Activated CD4-positive, alpha-beta memory T cell treated with anti-CD3 and anti-CD28 coated beads, Interleukin-2, amount 10 ng/mL, durations not matched to agents 7 days and 5 days (primary cell): ENCODE measurements at places on chromosomes 5 and 9.

DNA sequence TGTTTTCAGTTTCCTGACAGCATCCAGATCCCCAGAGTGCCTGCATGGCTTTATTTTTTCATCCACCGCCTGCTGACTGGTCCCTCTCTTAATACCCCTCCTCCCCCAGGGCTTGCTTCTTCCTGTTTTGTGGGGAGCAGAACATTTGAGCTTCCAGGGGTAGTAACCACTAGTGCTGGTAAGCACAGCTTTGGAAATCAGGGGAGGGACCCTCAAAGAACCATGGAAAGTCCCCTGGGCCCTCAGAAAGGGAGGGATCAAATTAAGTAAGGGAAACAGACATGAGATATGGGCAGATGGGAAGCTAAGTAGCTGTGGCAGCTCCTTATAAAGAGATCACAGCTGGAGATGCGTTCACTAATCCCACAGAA is 26.8 kb downstream of the GRIA1 start:
- H3K4me1 ChIP-seq: no peaks in the 10 kb centered on the region
- H3K27me3 ChIP-seq: no peaks in the 10 kb centered on the region
- DNase-seq: no peak
- H3K4me3 ChIP-seq: no peak overlapping the region

- peaks cover 10% of the 10 kb centered on the region for H3K4me1 ChIP-seq
- no peaks in the 10 kb centered on the region for H3K36me3 ChIP-seq
Measured at GRCh38 chr5:133235696-133236426, 184.0 kb downstream of the HSPA4 start.

DNA sequence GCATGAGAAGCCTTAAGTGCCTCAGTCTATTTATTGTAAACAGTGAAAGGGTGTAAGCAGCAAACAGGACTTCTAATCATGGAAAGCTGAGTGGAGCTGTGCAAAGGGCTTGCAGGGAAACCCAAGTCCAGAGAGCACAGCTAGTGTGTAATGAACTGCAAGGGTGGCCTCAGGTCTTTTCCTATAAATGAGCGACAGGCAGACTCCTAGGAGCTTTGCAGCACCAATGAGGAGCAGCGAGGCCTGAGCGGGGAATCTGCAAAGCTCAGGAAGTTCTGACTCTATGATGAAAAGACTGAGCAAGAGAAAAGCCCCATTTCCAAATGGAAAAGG is 250.1 kb upstream of the MAP3K1 start:
- no peak for DNase-seq
- H3K27ac ChIP-seq: no peak overlapping the region
- peaks cover 2% of the 10 kb centered on the region for H3K4me1 ChIP-seq
- H3K4me3 ChIP-seq: no peak overlapping the region

GRCh38 chr5:95530416-95530815 is 24.4 kb downstream of the SKIC3 start:
- peaks cover 9% of the 10 kb centered on the region for H3K4me1 ChIP-seq
- no peak for DNase-seq
- no peaks in the 10 kb centered on the region for H3K27me3 ChIP-seq
- H3K4me3 ChIP-seq: no peak overlapping the region

DNA sequence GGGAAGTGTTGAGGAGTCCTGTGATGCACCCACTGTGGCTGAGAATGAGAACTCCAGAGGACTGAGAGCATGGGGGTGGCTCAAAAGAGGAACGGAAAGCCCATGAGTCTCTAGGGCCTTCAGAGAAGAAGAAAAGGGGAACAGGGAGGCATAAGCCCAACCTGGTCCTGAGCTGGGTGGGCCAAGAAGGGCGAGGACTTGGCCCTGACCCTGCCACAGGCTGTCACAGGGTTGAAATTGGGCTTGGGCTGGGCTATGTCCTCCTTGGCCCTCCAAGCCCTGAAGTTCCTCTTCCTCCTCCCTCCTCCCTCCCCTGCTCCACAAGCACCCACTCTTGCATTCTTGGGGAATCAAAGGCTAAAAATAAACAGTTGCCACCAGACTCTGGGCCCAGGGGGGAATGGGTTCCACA is 49.3 kb upstream of the PPARGC1B start:
- no peaks in the 10 kb centered on the region for H3K4me1 ChIP-seq
- DNase-seq: no peak
- no peak overlapping the region for H3K4me3 ChIP-seq

DNA sequence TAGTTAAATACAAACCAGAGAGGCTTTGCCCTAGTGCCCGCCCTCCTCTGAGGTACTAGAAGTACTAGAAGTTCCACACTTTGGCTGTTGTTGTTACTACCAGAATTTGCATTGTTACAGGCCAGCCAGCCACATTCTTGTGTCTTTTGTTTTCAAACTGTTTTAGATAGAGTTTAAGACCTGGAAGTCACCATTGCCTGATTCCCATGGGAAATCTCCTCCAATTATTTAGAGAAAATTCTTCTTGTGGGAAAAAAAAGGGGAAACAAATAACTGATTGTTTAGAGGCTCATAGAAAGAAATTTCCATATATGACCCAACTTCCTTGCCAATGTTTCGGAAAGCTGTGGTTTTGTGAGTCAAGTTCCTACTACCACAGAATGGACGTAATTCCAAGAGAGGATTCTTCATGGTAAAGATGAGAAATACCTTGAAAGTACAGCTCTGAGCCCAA is 252.2 kb downstream of the GOLPH3 start:
- H3K36me3 ChIP-seq: no peaks in the 10 kb centered on the region
- H3K27ac ChIP-seq: no peak overlapping the region
- peaks cover 2% of the 10 kb centered on the region for H3K27me3 ChIP-seq
- H3K4me3 ChIP-seq: no peak overlapping the region
- H3K4me1 ChIP-seq: no peaks in the 10 kb centered on the region

DNA sequence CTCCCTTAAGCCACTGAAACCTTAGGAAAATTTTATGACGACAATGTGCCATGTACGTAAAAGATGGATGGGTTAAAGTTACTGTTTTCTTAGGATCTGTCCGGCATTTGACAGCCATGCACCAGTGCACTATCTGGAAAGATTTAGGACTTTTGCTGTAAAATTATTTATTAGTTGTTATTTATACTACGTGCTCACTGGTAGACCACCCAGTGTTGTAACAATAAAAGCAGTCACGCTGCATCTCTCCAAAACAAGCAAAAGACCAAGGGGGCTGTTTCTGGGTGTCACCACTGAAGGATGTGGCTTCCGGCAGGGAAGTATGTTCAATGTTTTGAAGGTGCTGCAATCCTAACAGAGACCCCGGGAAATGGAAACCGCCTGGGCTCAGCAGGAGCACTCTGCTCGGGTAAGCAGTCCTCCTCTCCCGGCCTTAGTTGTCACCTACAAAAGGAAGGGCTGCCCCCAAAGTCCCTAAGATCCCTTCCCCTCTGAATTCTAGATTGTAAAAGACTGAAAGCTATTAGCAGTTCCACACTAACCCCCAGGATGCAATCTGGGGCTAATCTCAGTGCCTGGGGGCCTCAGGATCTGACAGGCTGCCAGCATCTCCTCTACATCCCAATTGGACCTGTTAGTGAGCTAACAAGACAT is 38.6 kb downstream of the SAXO1 start:
- H3K27ac ChIP-seq: no peak overlapping the region
- H3K27me3 ChIP-seq: no peaks in the 10 kb centered on the region
- peaks cover 2% of the 10 kb centered on the region for H3K36me3 ChIP-seq
- no peak overlapping the region for H3K4me3 ChIP-seq

GRCh38 chr5:28548856-28549255 is 1510.5 kb upstream of the CDH9 start:
- H3K4me1 ChIP-seq: no peaks in the 10 kb centered on the region
- no peak overlapping the region for H3K4me3 ChIP-seq
- no peak overlapping the region for H3K27ac ChIP-seq

DNA sequence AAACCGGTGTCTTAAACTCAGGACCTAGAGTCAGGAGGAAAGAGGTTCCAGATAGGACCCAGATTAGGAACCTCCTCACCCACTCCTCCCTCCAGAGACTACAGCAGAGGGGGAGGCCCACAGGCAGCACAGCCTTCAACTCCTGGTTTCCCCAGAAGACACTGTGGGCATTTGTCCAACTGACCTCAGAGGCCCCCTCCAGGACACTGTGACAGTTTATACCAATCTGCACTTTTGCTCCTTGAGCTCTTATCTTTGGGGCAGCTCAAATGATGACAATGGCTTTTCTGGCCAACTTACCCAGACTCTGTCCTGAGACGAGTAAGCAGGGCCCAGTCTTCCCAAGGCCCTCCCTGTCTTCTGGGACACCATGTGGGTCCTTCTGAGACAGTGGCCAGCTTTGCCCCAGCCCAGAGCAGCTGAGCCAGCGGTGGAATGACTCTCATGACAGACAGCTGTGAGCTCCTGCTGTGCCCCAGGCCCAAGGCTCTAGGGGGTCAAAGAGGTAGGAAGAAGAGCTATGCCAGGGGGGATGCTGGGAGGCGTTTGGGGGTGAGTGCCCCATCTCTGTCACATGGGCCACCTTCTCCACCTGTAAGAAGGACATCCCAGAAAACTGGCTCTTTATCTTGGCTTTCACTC is 14.3 kb downstream of the OR2V2 start:
- peak overlapping the region; percentile 68 for H3K4me3 ChIP-seq
- H3K27ac ChIP-seq: peak overlapping the region; percentile 82
- H3K4me1 ChIP-seq: peaks cover 51% of the 10 kb centered on the region
- no peak for DNase-seq
- H3K36me3 ChIP-seq: peaks cover 2% of the 10 kb centered on the region
- peaks cover 30% of the 10 kb centered on the region for H3K27me3 ChIP-seq

GRCh38 chr9:136977223-136977622 is at the start of gene PTGDS:
PTGDS (plus strand) TSS chr9:136977504; CDS start chr9:136977579, 75 bp downstream.
- peaks cover 1% of the 10 kb centered on the region for H3K27me3 ChIP-seq
- DNase-seq: no peak
- H3K27ac ChIP-seq: peak within 1 kb of the TSS; percentile 52
- H3K4me1 ChIP-seq: peaks cover 33% of the 10 kb centered on the region
- no peaks in the 10 kb centered on the region for H3K36me3 ChIP-seq
- peak within 1 kb of the TSS; percentile 71 for H3K4me3 ChIP-seq

GRCh38 chr9:96487949-96488348 is 38.0 kb downstream of the HABP4 start:
- no peak overlapping the region for H3K4me3 ChIP-seq
- no peak for DNase-seq
- H3K4me1 ChIP-seq: peaks cover 29% of the 10 kb centered on the region

- no peak overlapping the region for H3K27ac ChIP-seq
- H3K36me3 ChIP-seq: no peaks in the 10 kb centered on the region
- H3K4me3 ChIP-seq: no peak overlapping the region
- DNase-seq: no peak
Measured at GRCh38 chr5:36657563-36657995, 51.2 kb downstream of the SLC1A3 start.

- no peak overlapping the region for H3K27ac ChIP-seq
- no peaks in the 10 kb centered on the region for H3K4me1 ChIP-seq
- H3K36me3 ChIP-seq: no peaks in the 10 kb centered on the region
- no peak for DNase-seq
- H3K4me3 ChIP-seq: no peak overlapping the region
Measured at GRCh38 chr5:168106008-168106761, 185.3 kb upstream of the WWC1 start.

DNA sequence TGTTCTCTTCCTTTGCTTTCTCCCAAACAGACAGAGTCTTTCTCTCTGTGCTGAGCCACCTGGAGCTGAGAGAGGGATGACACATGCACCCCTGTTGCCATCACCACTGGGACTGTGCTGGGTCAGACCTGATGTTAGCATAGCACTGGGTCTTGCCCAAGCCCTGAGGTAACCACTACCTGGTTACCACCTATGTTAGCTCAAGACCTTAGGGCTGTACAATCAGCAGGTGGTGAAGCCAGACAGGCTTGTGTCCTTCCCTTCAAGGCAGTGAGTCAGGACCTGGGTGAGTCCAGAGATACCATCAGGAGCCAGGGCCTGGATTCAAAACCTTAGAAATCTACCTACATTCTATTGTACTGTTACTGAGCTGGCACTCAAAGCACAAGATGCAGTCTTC is 32.1 kb downstream of the FST start:
- no peak for DNase-seq
- H3K4me1 ChIP-seq: no peaks in the 10 kb centered on the region
- no peak overlapping the region for H3K4me3 ChIP-seq
- no peaks in the 10 kb centered on the region for H3K36me3 ChIP-seq
- peaks cover 2% of the 10 kb centered on the region for H3K27me3 ChIP-seq

- DNase-seq: no peak
- no peak overlapping the region for H3K4me3 ChIP-seq
- no peaks in the 10 kb centered on the region for H3K36me3 ChIP-seq
- H3K27me3 ChIP-seq: no peaks in the 10 kb centered on the region
- H3K4me1 ChIP-seq: no peaks in the 10 kb centered on the region
- H3K27ac ChIP-seq: no peak overlapping the region
Measured at GRCh38 chr9:12889402-12890106, 114.7 kb downstream of the LURAP1L start.

GRCh38 chr5:128572930-128573319 is 34.9 kb upstream of the FBN2 start:
- H3K27me3 ChIP-seq: no peaks in the 10 kb centered on the region
- H3K27ac ChIP-seq: no peak overlapping the region
- H3K4me3 ChIP-seq: no peak overlapping the region
- H3K36me3 ChIP-seq: no peaks in the 10 kb centered on the region
- no peaks in the 10 kb centered on the region for H3K4me1 ChIP-seq
- DNase-seq: no peak

DNA sequence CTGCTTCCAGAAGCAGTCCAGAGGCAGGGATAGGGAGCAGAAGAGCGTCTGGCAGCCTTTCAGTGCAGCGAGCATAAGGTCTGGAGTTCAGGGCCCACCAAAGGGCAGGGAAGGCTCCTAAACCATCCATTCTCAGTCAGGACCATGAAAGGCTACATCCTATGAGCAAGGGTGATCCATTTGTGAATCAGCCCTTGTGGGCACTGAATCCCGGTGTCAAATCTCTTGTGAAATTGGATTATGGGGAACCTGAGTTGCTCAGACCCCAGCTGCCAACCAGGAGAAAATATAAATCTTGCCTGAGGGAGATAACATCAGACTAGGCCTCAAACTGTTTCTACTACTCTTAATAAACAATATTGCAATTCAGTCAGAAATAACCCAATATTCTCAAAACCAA is 204.4 kb downstream of the SYK start:
- no peak overlapping the region for H3K27ac ChIP-seq
- no peak overlapping the region for H3K4me3 ChIP-seq
- no peak for DNase-seq
